ENCODE measurements at places on chromosomes 11 and 22. TPM values are rescaled to one million over a fixed set of nuclear protein-coding genes. Genes with fewer than 3 reads are reported as not detected.

Gene MIOX
- 0.98 TPM for total RNA-seq

DNA sequence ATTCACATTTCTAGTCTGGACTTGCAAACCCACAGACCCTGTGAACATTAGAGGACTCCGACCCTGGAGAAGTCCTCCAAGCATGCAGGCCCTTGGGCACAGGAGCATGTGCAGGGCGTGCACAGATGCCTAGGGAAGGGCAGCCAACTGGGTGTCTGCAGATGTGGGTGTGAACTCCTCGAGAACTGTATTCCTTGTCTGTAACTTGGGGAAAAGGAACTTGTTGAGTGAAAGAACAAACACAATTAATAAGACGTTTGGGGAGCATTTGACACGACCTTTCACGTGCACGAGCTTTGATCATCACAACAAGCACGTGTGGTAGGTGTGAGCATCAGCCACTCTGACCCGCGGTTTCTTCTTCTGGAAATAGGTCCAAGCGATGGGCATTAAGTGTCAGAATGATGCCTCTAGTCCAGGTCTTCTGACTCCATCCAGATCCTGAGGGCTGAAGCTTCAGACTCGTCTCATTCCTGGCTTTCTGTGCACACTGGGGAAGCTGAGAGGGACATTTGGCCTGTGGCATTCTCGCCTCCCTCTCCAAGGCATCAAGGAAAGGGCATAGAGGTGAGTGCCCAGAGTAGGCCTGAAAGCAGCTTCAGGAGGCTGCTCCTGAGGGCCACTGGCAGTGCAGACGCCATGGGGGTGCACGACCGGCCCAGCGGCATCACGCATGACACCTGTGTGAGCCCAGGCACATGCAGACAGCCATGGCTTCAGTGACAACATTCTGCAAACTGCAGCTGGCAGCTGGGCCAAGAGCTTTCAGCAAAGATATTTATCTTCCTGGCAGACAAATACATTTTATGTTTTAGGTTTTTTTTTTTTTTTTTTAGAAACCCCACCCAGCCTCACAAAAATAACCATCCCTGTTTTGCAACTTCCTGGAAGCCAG lies 32.5 kb downstream of the ALX4 start:
- no peak for DNase-seq

GRCh38 chr11:16989554-16989953 lies 24.7 kb downstream of the PLEKHA7 start:
- no peak for DNase-seq

Gene HSPA8
- 1,140 TPM for total RNA-seq

GRCh38 chr11:68942095-68942620 lies 38.5 kb downstream of the IGHMBP2 start:
- DNase-seq: no peak

Gene NRGN
- 4.9 TPM for total RNA-seq

Gene TMPRSS13
- total RNA-seq: 5.7 TPM

Gene ADORA2A
- total RNA-seq: 6.4 TPM

DNA sequence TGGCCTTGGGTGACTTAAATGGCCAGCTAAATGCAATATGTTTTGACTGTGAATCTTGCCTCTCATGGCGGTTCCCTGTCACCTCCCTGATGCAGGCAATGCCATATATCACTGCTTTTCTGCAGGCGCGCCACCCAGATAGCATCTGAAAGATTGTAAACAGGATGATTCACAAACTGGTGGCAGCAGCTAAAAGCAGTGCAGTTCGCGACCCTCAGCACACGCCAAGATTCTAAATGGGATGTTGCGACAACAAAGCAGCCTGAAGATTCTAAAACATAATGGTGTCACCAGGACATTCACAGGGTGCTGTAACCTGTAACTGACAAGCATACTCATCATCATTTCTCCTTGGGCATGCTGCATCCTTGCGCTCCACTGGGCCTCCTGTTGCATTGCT lies 440.4 kb upstream of the CADM1 start:
- DNase-seq: no peak

- no peak for DNase-seq
These were observed 34.6 kb upstream of the CD81 start for GRCh38 chr11:2342557-2342956.

Gene ACAD8
- total RNA-seq: 35.9 TPM

DNA sequence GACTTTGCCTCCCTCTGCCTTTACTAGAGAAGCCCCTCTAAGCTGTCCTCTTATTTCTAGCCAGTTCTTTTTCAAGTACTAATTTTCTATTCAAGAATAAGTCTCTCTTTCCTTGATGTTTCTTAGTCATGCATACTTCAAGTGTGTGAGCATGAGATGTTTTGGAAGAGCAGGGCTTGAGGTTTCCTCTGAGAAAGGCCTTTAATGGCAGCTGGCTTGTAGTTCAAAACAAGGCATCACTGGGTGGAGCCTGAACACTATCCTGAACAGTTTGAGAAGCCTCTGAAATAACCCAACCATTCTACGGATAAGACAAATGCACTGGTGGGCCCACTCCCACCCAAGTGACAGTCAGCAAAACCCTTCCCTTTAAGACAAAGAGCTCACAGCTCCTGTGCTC lies 37.6 kb downstream of the CLDN25 start:
- DNase-seq: no peak

DNA sequence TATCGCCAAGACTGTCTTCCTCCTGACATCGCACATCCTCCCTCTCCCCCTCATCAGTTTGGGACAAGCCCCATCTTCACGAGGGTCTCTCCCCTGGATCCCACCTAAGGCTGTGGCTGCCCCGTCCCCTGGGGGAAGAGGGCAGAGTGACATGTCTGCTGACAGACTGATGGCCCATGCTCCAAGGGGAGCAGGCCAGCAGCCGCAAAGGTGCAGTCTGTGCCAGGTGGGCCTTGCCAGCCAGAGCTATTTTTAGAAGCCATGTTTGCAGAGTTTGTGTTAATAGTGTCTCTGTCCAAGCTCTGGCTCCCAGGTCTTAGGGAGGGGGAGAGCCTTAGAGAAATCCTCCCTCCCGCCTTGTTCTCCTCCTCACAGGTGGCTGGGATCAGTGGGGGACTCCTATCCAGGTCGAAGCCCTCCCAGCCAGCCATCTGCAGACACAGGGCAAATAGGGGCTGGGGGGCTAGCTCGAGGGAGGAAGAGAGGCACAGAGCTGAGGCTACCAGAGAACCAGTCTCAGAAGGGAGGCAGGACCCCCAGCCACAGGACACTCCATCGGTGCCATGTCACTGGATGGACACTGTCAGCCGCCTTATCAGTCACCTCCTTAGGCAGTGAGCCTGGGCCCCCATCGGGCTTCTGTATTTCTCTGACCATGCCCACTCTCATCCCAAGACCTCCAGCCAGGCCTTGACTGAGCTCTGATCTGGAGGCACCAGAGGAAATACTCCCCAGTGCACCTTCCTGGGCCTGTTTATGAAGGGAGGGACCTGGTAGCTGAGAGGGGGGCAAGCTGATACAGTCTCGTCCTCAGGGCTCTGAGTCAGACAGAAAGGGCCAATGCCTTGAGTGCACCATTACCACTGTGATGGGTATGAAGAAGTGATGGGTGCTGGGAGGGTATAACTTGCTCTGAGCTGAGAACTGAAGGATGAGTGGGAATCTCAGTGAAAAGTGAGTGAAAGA lies 49.3 kb downstream of the CHRDL2 start:
- DNase-seq: no peak

DNA sequence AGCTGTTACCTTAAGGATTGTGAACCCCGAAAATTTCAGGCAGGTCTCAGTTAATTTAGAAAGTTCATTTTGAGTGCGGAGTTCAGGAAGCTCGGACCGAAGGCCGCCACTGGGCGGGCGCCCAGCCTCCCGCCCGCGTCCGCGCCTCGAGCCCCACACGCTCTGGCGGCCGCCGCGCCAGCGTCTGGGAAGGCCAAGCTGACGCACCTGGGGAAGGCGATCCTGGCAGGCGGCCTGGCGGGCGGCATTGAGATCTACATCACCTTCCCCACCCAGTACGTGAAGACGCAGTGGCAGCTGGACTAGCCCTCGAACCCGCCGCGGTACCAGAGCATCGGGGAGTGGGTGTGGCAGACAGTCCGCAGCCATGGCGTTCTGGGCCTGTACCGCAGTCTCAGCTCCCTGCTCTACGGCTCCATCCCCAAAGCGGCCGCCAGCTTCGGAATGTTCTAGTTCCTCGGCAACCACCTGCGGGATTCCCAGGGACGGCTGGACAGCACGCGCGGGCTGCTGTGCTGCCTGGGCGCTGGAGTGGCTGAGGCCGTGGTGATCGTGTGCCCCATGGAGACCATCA lies 79.5 kb downstream of the CCDC83 start:
- no peak for DNase-seq

Gene AMPD3
- total RNA-seq: 12.9 TPM

- DNase-seq: no peak
These were observed 235.1 kb downstream of the BUD13 start for GRCh38 chr11:116537709-116538108.

DNA sequence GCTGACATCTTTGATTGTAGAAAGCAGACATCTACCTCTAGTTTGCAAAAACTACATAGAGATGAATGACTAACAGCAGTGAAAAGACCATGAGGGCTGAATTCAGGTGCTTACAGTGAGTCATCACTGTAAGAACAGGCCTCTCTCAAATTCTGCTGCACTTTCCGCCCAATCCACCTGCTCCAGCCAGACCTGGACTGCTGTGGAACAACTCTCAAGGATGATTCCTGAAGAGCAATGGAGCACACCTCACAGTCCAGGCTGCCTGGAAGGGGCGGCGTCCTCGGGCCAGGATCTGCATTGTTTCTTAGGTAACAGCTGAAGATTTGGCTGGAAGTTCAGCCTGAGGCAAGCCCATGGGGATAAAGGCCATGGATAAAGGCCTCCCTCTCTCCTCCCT lies 15.1 kb downstream of the APOL2 start:
- DNase-seq: no peak

- no peak for DNase-seq
These were observed 17.5 kb downstream of the CSNK1E start for GRCh38 chr22:38299770-38300102.

GRCh38 chr11:114556135-114556534 lies 3.5 kb downstream of the NXPE1 start:
- no peak for DNase-seq

Gene ABCC8
- 23.9 TPM for total RNA-seq

- peak; percentile 45 for DNase-seq
These were observed 2.5 kb downstream of the MTA2 start for GRCh38 chr11:62599069-62599696.

DNA sequence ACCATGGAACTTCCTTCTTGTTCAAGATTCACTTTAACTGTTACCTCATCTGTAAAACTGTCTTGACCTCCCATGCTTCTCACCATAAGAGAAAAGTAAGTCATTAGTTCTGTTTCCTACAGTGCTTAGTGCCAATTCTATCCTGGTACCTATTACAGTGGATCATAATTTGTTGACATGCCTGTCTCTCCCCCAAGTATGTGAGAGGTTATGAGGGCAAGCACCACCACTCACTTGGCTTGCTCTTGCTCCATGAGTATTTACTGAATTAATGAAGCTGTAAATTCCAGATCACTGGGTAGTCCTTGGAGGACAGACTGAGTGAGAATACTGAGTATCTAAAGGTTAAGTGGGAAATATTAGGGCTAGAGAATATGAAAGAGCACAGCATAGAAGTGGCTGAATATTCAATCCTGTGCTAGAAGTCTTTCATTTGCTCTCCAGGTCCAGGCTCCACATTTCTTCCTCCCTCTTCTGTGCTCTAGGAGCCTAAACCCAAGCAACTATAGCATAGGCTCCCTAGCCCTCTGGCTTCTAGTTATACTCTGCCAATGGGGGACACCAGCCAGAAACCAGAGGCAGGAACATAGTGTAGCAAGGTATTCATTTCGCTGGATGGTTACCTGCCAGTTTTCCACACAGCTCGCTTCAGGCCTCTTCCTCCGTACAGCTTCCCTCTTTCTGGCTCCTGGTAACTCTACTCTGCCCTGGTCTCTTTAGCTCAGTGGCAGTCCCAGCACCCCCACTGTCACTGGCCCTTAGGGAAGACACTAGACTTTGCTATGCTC lies 118.2 kb upstream of the SLC5A12 start:
- no peak for DNase-seq

Gene TRIM44
- 65.1 TPM for total RNA-seq

DNA sequence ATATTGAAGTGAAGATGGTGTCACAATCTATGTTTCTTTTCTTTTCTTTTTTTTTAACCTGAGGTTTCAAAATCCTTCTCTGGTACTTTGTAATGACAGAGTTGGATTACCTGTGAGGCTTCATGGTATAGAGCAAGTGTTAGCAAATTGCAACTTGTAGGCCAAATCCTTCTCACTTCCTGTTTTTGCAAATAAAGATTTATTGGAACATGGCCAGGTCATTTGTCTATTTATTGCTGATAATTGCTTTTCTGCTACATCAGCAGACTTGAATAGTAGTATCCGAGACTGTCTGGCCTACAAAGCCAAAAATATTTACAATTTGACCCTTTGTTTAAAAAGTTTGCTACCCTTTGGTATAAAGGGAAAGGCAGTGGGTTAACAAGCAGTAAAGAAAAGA lies 1059.4 kb upstream of the CCDC90B start:
- DNase-seq: no peak

Gene BBS1
- total RNA-seq: 75.4 TPM

Gene TENM4
- 117 TPM for total RNA-seq

Gene CASP1
- not detected for total RNA-seq

DNA sequence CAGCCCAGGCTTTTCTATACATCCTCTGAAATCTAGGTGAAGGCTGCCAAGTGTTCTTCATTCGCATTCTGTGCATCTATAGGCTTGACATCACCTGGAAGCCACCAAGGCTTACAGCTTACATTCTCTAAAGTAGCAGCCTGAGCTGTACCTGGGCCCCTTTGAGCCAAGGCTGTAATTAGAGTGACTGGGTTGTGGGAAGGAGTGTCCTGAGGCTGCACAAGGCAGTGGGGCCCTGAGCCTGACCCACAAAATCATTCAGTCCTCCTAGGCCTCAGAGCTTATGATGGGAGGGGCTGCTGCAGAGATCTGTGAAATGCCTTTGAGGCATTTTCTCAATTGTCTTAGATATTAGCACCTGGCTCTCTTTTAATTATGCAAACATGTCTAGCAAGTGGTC lies 33.0 kb upstream of the RDX start:
- no peak for DNase-seq

GRCh38 chr11:83938148-83938547 lies 652.0 kb upstream of the CCDC90B start:
- DNase-seq: no peak

Gene MS4A1
- not detected for total RNA-seq

- no peak for DNase-seq
These were observed 74.8 kb upstream of the SLC22A12 start for GRCh38 chr11:64516226-64516625.

Gene IRF7
- total RNA-seq: 12.6 TPM

DNA sequence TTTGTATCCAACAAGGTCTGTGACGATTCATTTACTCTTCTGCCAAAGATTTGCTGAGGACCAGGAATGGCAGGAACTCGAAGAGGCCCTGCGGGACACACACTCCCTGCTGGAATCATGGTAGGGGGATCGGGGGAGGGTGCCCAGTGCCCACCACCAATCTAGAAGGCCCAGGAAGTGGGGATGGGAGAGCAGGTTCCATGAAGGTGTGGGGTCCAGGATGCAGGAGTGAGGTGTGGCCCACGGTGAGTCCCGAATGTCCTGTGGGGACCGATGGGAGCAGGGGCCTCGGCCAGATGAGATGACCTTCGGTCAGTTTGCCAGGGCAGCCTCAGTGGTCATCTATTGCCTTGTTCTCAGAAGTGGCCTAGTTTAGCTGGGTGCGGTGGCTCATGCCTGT lies 492.7 kb downstream of the BRD1 start:
- no peak for DNase-seq

All from progenitor cell of endocrine pancreas (in vitro differentiated cells).